Omental fat pad (tissue), 4 donors: ENCODE measurements at places on chromosomes 12 and 14. TPM values are rescaled to one million over a fixed set of nuclear protein-coding genes. Genes with fewer than 3 reads are reported as not detected.

The RTL1 gene
- not detected for total RNA-seq

The KRT82 gene
- not detected for total RNA-seq

The P2RX2 gene
- 2.8 TPM for total RNA-seq

The TAS2R7 gene
- not detected for total RNA-seq

The CNIH1 gene
- 227 TPM for total RNA-seq

The P3H3 gene
- 12.1 TPM for total RNA-seq

The PIP4K2C gene
- total RNA-seq, result 16.9 TPM

The PROX2 gene
- total RNA-seq, result not detected

The COL2A1 gene
- total RNA-seq, result 0.12 TPM

The LRFN5 gene
- 5.3 TPM for total RNA-seq

The ATL1 gene
- total RNA-seq, result 5.0 TPM

The SELPLG gene
- total RNA-seq, result 45.6 TPM

The NR1H4 gene
- total RNA-seq, result not detected

The FLVCR2 gene
- 5.8 TPM for total RNA-seq

The TESPA1 gene
- 3.6 TPM for total RNA-seq

The ITGA7 gene
- 101 TPM for total RNA-seq

The KCNMB4 gene
- 2.3 TPM for total RNA-seq

The TEX52 gene
- not detected for total RNA-seq

The GLS2 gene
- total RNA-seq, result 2.6 TPM

The IRAK3 gene
- 88.8 TPM for total RNA-seq

The SOAT2 gene
- total RNA-seq, result not detected

The PMCH gene
- total RNA-seq, result not detected

The DNAJC22 gene
- total RNA-seq, result 9.2 TPM

The ANO2 gene
- 17.9 TPM for total RNA-seq

The ACOT6 gene
- not detected for total RNA-seq

The DCTN2 gene
- total RNA-seq, result 96.0 TPM

The HOXC4 gene
- total RNA-seq, result 1.3 TPM

The MFAP5 gene
- 793 TPM for total RNA-seq
